ENCODE measurements at places on chromosomes 6 and 20. TPM values are rescaled to one million over a fixed set of nuclear protein-coding genes. Genes with fewer than 3 reads are reported as not detected.

HSPA1A gene
- 152 TPM for total RNA-seq

PRR18 gene
- total RNA-seq: not detected

POU5F1 gene
- total RNA-seq: 3.0 TPM

DSP gene
- 33.9 TPM for total RNA-seq

PPIL1 gene
- 29.3 TPM for total RNA-seq

SNPH gene
- 3.5 TPM for total RNA-seq

FNDC11 gene
- total RNA-seq: 0.63 TPM

CHMP4B gene
- 33.5 TPM for total RNA-seq

BHLHE23 gene
- total RNA-seq: 0.26 TPM

NKX2-2 gene
- total RNA-seq: not detected

BEND6 gene
- total RNA-seq: 12.8 TPM

GJA10 gene
- total RNA-seq: not detected

FAM83B gene
- 15.7 TPM for total RNA-seq

SCGN gene
- 0.21 TPM for total RNA-seq

ASIP gene
- total RNA-seq: not detected

FGD2 gene
- total RNA-seq: 12.8 TPM

SH3BGRL2 gene
- 32.2 TPM for total RNA-seq

PKHD1 gene
- total RNA-seq: 3.6 TPM

BMP5 gene
- 78.7 TPM for total RNA-seq

HSPA12B gene
- 10.7 TPM for total RNA-seq

MICB gene
- total RNA-seq: 1.6 TPM

CGAS gene
- 16.0 TPM for total RNA-seq

F13A1 gene
- 203 TPM for total RNA-seq

CRIP3 gene
- 3.9 TPM for total RNA-seq

ULBP3 gene
- 3.4 TPM for total RNA-seq

RPP21 gene
- 15.0 TPM for total RNA-seq

BNIP5 gene
- not detected for total RNA-seq

FAM217A gene
- not detected for total RNA-seq

EEF1A2 gene
- 11.2 TPM for total RNA-seq

PTCRA gene
- not detected for total RNA-seq

PNPLA1 gene
- total RNA-seq: not detected

CLPSL1 gene
- total RNA-seq: not detected

LAMA4 gene
- 426 TPM for total RNA-seq

FOXQ1 gene
- 10.8 TPM for total RNA-seq

ADGRF5 gene
- 41.3 TPM for total RNA-seq

C20orf202 gene
- 0.21 TPM for total RNA-seq
